ENCODE measurements at places on chromosomes 11 and 22.

- no peak for DNase-seq
These were observed 291.4 kb downstream of the JRKL start for GRCh38 chr11:96681019-96681716.

GRCh38 chr11:116901211-116901610 is 63.8 kb upstream of the APOA1 start:
- DNase-seq: no peak

DNA sequence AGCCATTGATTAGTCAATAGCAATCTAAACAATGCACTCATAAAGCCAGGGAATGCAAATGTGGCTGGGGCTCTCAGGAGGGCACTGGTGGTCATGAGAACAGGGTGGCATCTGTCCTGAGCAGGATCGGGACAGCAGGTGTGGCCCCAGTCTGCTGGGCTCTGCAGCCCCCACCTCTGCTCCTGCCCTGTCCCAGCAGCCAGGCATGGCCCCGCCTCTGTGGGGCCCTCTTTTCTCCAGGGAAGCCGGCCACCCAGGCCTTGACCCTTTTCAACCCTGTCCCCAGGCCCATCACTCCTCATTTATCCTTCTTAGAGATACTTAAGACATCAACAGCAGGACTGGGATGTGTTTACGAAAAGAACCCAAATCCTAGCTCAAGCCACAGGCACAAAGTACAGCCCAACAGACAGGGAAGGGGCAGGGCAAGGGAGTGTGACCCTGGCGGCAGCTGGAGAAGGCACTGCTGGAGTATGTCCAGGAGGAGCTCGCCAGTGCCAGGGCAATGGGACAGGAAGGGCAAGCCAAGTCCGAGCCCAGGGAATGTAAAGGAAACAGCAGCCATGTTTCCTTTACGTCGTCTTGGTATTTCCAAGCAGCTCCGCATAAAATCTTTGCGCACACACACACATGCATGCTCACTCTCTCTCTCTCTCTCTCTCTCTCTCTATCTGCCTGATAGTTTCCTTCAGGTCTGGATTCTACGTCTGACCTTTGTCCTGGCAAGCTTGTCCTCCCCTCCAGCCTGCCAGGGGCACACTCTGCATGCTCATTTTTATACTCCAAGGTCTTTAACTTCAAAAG is 59.9 kb downstream of the DGCR2 start:
- DNase-seq: no peak

DNA sequence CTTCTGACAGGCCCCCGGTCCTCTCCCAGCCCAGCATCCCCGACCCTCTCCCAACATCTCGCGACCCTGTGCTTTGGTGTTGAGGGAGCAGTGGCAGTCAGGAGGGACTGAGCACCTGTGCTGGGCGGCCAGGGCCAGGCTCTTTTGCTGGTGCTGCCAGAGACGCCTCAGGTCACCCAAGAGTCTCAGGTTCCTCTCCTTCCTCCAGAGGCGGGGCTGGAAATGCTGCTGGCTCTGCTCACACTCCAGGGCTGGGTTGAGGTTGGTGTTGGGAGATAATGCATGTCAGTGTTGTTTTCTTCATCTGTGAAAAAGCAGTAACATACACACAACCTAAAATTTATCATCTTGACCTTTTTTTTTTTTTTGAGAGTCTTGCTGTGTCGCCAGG is 1.2 kb upstream of the IGLL1 start:
- DNase-seq: no peak

GRCh38 chr11:115122274-115122673 is 381.9 kb downstream of the CADM1 start:
- no peak for DNase-seq

GRCh38 chr11:102666331-102666957 is 39.1 kb downstream of the MMP27 start:
- peak; percentile 22 for DNase-seq

DNA sequence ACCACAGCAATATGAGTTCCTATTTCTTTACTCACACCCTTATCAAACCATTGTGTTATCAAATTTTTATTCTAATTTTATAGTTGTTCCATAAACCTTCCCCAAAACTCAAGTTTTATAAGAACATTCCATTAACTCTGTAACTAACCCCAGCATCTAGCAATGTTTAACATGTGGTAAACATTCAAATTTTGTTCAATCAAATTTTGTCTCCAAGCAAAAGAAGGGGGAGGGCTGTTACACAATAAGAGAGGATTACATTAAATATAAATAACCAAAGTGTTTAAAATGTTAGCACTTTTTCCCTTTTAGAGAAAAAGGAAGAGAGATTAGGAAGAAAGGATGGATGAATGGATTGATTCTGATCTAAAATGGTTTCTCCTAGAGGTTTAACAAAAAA is 20.5 kb downstream of the RBFOX2 start:
- no peak for DNase-seq

- DNase-seq: no peak
These were observed 103.3 kb downstream of the SCN3B start for GRCh38 chr11:123551079-123551478.

DNA sequence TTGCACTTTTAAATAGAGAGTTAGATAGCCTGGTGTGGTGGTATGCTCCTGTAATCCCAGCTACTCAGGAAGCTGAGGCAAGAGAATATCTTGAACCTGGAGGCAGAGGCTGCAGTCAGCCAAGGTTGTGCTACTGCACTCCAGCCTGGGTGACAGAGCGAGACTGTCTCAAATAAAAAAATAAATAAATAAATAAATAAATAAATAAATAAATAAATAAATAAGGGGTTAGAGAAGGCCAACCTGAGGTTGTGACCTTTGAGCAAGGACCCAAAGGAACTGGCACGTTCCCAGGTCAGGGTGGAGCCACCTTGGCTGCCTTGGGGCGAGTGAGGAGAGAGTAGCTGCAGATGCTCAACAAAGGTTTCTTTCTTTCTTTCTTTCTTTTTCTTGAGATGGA is 65.3 kb upstream of the TENM4 start:
- no peak for DNase-seq

- no peak for DNase-seq
These were observed at the start of gene KCNJ5 for GRCh38 chr11:128890543-128891368. Gene KCNJ5 (plus strand): TSS chr11:128891356. CDS start chr11:128911274, 19,918 bp downstream.

- DNase-seq: no peak
These were observed 150.9 kb upstream of the GRK3 start for GRCh38 chr22:25413620-25414019.

DNA sequence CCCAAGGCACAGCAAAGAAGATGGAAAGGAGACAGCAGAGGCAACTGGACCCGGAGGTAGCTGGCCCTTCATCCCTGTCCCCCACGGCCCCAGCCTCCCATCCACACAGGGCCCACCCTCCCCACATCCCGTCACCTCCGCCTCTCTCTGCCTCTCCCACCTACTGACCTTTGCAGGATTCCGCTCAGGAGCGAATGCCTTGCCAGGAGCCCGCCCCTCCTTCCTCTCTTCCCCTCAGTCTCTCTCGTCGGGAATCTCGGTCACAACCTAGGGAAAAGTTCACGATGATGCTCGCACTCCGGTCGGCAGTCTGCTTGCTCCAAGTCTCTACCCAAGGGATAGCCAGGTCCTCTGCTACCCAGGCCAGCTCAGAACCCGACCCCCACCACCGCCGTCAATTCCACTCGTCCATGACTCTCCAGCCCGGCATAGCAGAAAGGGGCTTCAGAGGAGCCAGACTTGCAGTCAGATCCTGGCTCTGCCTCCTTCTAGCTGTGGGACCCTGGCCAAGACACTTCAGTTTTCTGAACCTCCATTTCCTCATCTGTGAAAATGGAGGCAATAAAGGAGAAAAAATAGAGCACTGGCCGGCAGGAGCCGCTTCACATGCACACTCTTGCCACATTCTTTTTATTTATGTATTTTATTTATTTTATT is 10.2 kb downstream of the AHNAK start:
- DNase-seq: no peak

DNA sequence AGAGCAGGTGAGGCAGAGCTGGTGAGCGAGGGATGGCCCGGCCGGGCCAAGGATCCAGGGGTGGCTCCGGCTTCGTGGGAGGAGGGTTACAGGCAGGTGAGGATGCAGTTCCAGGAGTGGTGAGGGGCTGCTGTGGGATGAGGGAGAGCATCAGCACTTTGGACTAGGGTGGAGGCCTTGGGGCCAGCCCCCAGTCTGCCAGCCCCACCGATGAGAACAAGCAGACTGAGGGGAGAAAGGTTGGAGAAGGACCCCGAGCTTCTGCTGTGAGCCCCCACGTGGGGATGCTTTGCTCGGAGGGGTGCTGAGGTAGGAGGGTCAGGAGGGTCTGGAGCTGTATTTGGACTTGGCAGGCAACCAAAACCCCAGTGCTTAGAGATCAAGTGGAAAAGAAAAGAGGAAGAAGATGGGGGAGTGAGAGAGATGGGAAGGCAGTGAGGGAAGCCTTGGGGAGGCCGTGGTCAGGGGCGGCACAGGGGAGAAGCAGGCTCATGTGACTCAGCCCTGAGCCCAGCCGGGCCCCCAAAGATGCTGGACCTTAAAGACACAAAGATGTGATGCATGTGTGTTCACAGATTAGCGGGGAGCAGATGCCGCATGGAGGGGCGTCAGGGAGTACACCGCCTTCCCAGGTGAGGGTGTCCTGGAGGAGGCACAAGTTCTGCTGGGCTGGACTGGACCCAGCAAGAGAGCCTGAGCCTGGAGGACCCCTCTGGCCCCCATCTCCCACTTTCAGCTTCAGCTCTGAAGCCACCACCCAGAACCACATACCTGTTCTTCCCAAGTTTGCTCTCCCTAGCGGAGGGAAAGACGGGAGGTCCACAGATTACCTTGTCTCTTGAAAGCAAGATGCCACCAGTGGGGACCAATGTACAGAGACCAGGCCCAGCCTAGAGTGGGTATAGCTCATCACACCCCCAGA is 91.3 kb downstream of the CDKN1C start:
- DNase-seq: no peak

GRCh38 chr11:1862588-1863351 is 9.9 kb downstream of the LSP1 start:
- no peak for DNase-seq

DNA sequence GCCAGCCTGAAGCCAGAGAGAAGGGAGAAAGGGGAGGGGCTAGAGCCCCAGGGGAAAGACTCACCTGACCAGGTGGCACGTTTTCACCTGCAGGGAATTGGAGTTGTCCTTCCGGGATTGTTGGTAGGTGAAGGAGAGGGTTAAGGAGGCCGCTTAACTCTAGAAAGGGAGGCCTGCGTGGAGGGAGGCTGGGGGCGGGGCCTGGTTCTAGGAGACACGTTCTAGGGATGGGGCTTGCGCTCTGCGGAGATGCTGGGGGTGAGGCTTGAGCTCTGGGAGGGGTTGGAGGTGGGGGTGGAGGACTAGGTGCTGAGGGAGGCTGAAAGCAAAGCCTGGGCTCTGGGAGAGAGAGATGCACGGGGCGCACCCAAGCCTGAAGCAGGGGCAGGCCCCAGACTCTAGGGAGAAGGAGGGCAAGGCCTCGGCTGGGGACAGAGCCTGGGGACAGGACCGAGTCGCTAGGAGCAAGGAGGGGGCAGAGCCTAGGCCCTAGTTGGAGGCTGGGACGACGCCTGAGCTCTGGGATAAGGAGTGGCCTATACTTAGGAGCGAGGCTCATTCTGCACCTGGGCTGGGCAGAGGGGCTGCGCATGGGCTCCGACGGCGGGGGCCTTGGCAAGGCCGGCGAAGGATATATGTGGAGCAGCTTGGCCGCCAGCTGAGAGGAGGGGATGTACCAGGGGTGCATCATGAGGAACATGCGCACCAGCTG is 2.4 kb downstream of the RASGRP2 start:
- DNase-seq: no peak

GRCh38 chr11:3128356-3129180 is 36.5 kb downstream of the OSBPL5 start:
- no peak for DNase-seq

- no peak for DNase-seq
These were observed 100.0 kb downstream of the TMEM135 start for GRCh38 chr11:87137711-87138110.

DNA sequence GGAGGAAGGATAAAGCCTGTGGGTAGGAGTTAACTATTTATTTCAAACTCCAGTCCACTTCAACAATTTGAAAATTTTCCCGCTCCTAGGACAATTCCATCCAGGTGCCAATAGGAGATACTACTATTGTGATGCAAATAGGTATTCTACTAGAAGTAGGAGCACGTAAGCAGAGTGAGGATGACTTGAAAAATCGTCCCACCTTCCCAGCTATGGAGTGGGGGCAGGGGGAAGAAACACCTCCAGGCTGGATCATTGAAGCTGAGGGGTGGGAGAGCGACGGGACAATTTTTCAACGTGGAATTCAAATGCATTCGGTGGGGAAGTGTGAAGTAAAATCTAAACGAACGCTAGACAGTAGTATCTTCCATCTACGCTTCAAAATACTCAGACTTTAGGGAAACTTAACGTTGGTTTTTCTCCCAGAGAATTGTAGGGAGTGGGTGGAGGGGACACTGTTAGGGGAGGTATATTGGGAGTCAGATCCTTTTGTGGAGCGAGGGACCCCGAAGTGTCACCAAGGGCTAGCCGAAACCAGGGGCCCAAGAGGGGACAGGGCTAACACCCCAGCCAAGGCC is 523 bp upstream of the ARHGAP42 start:
- no peak for DNase-seq

DNA sequence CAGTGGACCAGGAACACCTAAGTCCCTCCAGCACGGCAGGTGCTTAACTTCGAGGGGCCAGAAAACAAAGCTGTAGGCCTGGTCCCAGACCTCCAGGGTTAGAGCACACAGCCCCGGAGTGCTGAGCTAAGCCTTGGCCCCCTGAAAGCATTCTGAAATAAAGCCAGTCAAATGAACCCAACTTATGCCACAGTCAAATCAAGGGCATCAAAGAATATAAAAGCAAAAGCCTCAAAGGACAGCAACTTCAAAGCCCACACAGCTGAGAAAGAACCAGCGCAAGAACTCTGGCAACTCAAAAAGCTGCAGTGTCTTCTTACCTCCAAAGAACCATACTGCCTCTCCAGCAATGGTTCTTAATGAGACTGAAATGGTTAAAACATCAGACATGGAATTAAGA is 39.1 kb downstream of the TMEM123 start:
- no peak for DNase-seq

DNA sequence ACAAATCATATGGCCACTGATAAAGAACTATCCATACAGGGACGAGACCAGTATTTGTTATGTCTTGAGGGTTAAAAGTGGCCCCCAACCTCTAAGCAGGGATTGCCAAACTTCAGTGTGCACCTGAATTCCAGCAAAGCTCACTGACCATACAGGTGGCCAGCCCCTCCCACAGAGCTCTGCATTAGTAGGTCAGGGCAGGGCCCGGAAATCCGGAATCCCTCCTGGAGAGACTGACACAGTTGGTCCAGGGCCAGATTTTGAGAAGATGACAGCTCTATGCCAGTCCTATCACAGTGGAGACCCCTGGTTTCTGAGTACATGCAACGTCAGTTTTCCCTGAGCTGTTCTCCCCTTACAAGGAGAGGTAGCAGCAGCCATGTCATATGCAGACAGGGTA is 20.8 kb downstream of the VPS37C start:
- no peak for DNase-seq

DNA sequence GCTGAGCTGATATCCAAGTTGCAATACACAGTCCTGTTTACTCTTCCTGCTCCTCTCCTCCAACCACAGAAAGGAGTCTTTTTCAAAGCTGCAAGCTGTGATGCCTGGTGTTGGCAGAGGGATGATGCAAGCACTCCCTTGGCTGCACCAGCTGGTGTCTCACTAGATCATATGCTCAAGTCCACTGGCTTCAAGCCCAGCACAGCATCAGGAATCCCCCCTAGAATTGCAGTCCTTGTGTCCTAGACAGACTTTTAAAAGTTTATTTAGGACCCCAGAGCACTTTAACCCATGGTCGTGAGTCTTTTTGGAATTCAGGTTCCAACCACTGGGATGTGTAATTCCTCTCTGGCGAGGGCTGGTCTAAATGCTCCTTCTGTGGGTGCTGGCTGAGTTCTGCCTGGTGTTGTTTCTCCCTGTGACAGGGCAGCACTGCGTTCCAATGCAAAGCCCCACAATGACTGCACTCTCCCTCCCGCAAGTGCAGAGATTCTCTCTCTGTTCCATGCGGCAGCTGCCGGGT is 1.9 kb upstream of the HEPN1 start:
- DNase-seq: no peak
